Activated effector memory CD4-positive, alpha-beta T cell treated with anti-CD3 and anti-CD28 coated beads, Interleukin-2, amount 50 U/mL, for 16 hours (primary cell): ENCODE measurements at places on chromosomes 12 and 14.

DNA sequence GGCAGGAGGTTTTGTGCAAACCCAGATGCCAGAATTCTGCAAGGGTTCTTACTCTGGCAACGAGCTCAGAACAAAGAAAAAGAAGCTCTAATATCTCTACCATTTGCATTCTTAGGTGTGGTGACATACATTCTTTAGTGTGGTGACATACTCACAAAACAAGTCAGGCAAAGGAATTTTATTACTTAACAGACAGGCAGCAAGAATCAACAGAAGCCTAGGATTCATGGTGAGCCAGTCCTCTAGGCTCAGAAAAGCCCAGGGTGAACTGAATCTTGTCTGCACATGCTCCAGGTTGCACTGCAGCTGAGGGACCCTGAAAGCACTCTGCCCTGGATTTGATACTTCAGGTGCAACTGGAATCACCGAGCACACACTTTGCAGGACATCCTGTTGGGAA lies 122.4 kb upstream of the PTPRQ start:
- DNase-seq = no peak

DNA sequence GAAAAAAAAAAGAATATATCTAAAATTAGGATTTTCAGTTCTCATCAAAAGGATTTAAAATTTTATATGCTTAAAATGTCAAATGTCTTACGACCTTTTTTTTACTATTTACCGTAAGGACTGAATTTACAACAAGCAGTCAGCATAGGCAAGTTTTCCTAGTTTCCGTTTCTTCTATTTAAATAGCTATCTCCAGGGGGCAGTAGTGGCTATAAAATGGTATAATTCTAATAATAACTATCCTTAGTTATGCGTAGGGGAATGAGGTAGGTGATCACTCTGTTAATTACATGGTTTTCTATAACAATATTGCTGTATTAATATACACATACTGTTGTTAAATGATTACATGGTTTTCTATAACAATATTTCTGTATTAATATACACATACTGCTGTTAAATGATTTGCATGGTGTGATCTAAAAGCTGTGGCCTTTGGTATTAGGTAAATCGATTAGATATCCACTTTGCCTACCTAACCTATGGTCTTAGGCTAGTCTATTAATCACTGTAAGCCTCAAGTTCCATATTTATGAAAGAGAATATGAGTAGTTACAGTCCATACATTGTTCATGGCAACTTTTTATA lies 217.7 kb upstream of the PDZRN4 start:
- DNase-seq = no peak

- no peak for DNase-seq
Measured at GRCh38 chr12:111201036-111201435, 167.9 kb downstream of the PHETA1 start.

- no peak for DNase-seq
Measured at GRCh38 chr14:99475179-99475578, 5.5 kb downstream of the SETD3 start.

- DNase-seq = no peak
Measured at GRCh38 chr14:26213846-26214575, 383.8 kb downstream of the NOVA1 start.

- no peak for DNase-seq
Measured at GRCh38 chr12:25004447-25004846, 55.5 kb upstream of the BCAT1 start.

DNA sequence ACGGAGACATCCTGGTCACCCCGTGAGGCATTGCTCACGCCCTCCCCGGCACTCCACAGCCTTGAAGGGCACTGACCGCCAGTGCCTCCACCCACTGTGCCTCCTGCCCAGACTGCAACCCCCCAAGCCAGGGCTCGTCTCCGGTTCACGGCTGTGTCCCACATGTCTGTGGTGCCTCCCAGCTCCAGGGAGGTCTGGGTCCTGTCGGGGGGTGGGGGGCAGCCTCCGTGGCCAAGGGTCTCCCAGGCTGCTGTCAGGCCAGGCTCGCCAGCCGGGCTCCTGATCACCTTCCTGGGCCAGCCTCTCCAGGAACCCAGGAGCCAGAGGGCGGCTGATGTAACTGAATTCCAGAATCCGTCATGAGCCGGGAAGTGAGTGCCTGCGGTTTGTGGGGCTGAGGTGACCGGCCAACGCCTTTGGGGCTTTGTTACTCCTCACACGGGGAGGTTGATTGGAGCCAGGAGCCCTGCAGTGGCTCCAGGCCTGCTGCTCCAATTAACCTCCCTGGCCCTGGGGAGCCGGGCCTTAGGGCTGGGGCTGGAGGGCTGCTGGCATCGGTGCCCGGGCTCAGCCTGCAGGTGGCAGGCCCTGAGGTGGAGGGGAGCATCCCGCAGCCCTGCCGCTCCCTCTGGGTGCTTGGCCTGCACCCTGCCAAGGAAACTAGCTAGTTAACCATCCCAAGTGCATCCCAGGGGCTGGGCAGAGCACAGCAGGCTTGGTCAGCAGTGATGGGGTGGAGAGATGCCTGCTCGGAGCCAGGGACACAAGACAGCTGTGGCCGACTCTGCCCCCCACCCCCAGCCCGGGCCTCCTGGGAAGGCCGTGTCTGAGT lies 36.4 kb upstream of the FBRSL1 start:
- DNase-seq = no peak

DNA sequence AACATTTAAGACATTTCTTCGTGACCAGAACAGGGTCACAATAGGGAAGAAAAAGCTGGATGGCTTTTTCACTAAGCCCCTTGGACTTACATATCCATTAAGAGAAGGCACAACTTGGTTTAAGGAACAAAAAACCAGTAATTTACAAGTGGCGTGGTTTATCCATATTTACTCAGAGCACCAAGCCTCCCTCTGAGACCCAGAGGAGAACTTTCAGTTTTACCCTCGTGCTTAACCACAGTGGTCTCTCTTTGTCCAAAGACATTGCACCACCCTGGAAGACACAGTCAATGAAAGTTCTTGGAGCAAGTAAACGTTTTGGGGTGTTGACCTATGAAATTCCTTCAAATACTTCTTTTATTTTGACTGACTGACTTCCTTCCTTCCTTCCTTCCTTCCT lies 52.5 kb downstream of the SSPN start:
- no peak for DNase-seq

GRCh38 chr14:70872678-70873020 lies 34.6 kb upstream of the PCNX1 start:
- no peak for DNase-seq

GRCh38 chr14:74956027-74956279 lies 556 bp upstream of the PGF start:
- DNase-seq = no peak

- no peak for DNase-seq
Measured at GRCh38 chr14:32679927-32680612, 258.6 kb upstream of the NPAS3 start.

- no peak for DNase-seq
Measured at GRCh38 chr14:101318271-101318670, 243.0 kb upstream of the DIO3 start.
